ENCODE measurements at places on chromosomes 13 and 19.

- no peak for DNase-seq
These were observed 30.4 kb upstream of the SPATA13 start for GRCh38 chr13:24129914-24130774.

DNA sequence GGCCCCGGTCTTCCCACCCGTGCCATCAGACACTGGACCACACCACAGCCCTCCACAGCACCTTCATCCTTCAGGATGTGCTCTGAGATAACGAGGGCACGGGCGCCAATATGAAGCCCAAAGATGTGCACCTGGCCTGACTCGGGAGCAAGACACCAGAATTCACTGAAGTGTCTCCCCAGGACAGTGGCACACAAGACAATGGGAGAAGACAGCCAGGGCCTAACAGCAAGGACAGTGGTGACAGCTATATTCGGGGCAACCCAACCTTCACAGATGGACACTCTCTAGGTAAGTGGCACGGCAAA lies 7.2 kb downstream of the DDX39A start:
- DNase-seq, result no peak

GRCh38 chr19:18418029-18418482 lies 1.1 kb upstream of the SSBP4 start:
- DNase-seq, result peak; percentile 64

GRCh38 chr13:108305655-108306054 lies 36.1 kb downstream of the TNFSF13B start:
- no peak for DNase-seq

GRCh38 chr19:51750400-51751094 lies 1.1 kb downstream of the FPR1 start:
- no peak for DNase-seq

DNA sequence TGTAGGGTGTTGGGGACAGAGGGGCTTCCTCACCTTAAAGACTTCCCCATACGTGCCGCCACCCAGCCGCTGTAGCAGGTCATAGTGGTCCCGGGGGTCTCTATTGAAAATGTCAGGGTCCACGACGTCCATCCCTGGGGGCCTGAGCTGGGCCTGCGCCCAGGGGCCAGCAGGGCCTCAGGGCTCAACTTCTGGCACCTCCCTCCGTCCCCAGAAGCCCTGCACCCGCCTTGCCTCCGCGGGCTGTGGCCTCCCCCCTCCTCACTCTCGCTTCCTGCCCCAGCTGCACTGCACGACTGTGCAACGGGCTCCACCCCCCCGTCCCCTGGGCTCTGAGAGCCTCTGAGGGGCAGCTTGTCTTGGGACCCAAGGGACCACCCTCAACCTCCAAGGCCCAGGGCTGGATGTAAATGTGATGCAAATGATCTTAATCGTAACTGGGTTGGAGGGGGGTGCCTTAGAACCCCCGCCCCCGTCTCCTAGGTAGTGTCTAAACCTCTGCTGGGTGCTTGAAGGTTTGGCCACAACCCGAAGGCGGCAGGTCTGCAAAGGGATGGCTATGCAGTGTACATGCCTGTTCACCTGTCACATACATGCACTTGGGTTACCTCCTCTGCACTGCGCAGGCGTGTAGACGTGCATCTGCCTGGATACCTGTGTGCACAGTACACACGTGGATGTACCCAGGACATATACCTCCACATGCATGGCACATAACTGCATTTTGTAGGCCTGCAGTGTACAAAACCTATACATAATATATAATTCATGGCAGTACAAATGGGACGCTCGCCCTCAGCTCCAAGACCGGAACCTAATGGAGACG lies at the start of gene MAP4K1:
MAP4K1 (minus strand) TSS at position 190 of the 826 bp plus-strand sequence; CDS start at position 132, 58 bp downstream.
- no peak for DNase-seq

GRCh38 chr19:5251096-5252065 lies 89.2 kb downstream of the PTPRS start:
- no peak for DNase-seq

- DNase-seq, result no peak
These were observed 52.2 kb downstream of the PEPD start for GRCh38 chr19:33469171-33470039.

- DNase-seq, result no peak
These were observed 73.6 kb downstream of the KDM4B start for GRCh38 chr19:5042556-5042955.

DNA sequence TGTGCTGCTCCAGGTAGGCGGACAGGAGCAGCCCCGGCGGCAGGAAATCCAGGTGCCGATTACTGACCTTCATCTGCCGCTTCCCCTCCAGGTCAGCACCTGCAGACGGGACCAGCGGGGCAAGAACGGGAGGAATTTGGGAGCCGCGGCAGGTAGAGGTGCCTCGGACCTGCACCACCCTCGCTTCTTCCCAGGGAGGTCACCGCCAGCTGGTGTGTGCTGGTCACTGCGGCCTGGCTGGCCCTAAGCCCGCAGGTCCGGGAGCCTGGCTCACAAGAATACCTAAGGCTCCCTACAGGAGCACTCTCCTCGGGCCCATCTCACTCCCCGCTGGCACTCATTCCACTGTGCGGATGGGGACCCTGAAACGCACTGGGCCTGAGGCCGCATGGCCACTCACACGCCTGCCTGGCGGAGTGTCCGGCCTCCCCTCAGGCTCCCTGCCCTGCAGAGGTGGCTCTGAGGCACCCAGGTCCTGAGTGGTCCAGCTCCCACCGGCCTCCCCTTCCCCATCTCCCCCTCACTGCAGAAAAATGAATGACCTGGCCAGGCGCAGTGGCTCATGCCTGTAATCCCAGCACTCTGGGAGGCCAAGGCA lies 4.3 kb downstream of the RNU6-9 start:
- DNase-seq, result no peak

- DNase-seq, result no peak
These were observed 254.3 kb upstream of the PRR20A start for GRCh38 chr13:56886398-56886797.

DNA sequence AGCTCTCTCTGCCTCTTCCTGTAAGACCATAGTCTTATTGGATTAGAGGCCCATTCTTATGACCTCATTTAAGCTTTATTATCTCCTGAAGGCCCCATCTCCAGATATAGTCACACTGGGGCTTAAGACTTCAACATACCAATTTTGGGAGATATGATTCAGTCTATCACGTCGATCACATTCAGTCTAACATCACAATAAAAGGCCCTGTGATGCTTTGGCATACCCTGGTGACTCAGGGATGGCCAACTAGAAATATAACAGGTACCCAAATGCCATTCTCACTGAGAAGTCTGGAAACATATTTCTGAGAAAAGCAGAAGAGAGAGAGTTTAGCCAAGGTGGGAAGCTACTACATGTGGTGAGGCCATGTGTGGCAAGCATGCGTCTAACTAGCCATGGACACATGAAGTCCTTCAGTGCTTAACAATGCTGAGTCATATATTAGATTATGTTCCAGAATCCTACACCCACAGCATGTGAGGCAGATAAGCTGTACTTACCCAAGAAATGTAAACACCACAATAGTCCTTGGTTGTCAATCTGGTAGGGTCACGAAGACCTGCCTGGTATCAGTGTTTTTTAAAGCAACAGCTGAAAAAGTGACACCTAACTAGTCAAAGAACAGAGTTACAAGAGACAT lies 485.1 kb downstream of the FOXO1 start:
- no peak for DNase-seq

GRCh38 chr13:83508771-83509301 lies 373.4 kb downstream of the SLITRK1 start:
- no peak for DNase-seq

GRCh38 chr13:22060187-22060586 lies 389.3 kb downstream of the FGF9 start:
- DNase-seq, result no peak

- DNase-seq, result no peak
These were observed 54.1 kb downstream of the DNAJC15 start for GRCh38 chr13:43077461-43077860.

- DNase-seq, result no peak
These were observed 40.9 kb upstream of the MYO16 start for GRCh38 chr13:108588516-108588915.

GRCh38 chr19:19554074-19555023 lies 16.3 kb downstream of the CILP2 start:
- peak; percentile 44 for DNase-seq

- no peak for DNase-seq
These were observed 8.5 kb downstream of the ZNF17 start for GRCh38 chr19:57419439-57419838.

- DNase-seq, result no peak
These were observed 6.9 kb downstream of the UPK1A start for GRCh38 chr19:35673121-35673804.

GRCh38 chr19:44747739-44748425 lies 626 bp upstream of the BCL3 start:
- peak; percentile 74 for DNase-seq

DNA sequence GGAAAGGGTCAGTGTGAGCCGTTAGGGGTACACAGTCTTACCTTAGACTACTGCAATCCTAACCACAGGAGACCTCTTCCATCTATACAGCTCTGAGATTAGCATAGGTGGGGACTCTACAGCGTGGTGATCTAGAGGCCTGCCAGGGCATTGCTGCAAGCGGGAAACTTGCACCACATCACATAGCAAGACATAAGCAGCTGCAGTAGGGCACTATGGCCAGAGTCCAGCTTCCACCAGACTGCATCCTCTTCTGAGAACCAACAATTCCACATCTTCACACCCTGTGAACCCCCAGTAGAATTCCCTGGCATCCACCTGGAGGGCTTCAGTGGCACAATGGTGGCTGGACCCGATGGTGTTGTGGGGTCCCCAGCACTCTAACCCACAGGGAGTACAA lies 1564.3 kb upstream of the PRR20A start:
- DNase-seq, result no peak

DNA sequence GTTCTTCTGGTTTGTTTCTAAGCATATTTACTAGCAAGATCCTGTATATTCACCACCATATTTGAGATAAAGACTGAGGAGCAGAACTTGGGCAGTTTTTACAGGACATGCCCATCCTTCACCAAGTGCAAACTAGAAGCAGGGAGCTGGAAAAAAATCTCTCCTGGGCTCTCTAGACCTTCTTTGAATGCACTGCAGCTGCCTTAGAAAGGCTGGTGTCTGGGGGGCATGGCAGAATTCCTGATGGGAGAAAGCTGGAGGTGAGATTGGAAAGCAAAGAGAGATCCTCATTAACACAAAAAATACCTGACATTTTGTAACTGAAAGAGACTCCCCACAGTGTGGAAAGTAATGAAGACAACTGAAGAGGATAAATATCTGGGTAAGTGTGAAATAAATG lies 1612.1 kb downstream of the OLFM4 start:
- DNase-seq, result no peak

DNA sequence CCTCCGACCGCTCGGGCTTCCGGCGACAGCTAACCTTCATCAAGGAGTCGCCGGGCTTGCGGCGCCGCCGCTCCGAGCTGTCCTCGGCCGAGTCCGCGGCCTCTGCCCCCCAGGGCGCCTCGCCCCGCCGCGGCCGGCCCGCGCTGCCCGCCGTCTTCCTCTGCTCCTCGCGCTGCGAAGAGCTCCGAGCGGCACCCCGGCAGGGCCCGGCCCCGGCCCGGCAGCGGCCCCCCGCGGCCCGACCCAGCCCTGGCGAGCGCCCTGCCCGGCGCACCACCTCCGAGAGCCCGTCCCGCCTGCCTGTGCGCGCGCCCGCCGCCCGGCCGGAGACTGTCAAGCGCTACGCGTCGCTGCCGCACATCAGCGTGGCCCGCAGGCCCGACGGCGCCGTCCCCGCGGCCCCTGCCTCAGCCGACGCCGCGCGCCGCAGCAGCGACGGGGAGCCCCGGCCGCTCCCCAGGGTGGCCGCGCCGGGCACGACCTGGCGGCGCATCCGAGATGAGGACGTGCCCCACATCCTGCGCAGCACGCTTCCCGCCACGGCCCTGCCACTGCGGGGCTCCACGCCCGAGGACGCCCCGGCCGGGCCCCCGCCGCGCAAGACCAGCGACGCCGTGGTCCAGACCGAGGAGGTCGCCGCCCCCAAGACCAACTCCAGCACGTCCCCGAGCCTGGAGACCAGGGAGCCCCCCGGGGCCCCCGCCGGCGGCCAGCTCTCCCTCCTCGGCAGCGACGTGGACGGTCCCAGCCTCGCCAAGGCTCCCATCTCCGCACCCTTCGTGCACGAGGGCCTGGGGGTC lies 9.6 kb downstream of the C19orf25 start:
- no peak for DNase-seq

GRCh38 chr13:78147905-78148304 lies 229.3 kb upstream of the EDNRB start:
- no peak for DNase-seq

GRCh38 chr13:96243376-96243775 lies 153.5 kb downstream of the HS6ST3 start:
- DNase-seq, result no peak

GRCh38 chr19:10228920-10229319 lies 2.2 kb downstream of the S1PR2 start:
- DNase-seq, result no peak

DNA sequence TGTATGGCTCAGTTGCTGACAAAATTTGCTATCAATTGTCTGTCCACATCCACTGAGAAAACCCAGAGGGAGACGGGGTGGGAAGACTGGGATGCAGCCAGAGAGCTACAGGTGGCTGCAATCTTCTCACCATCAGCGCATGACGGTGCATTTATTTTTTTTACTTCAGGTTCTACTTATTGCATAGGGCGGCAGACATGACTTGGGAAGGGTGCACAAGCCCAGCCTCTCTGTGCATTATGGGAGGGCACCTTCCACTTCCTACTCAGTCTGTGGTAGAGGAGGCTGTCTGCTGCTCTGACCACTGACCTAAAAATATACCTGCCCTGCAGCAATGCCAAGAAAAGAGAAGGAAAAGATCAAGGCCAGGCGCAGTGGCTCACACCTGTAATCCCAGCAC lies 73.1 kb downstream of the ABCC4 start:
- no peak for DNase-seq

- DNase-seq, result no peak
These were observed 980.4 kb downstream of the SLITRK5 start for GRCh38 chr13:88651531-88651930.

- peak; percentile 69 for DNase-seq
These were observed 14.7 kb upstream of the ADGRE5 start for GRCh38 chr19:14366529-14366928.

- no peak for DNase-seq
These were observed 3.0 kb downstream of the PPP6R1 start for GRCh38 chr19:55255618-55256423.

DNA sequence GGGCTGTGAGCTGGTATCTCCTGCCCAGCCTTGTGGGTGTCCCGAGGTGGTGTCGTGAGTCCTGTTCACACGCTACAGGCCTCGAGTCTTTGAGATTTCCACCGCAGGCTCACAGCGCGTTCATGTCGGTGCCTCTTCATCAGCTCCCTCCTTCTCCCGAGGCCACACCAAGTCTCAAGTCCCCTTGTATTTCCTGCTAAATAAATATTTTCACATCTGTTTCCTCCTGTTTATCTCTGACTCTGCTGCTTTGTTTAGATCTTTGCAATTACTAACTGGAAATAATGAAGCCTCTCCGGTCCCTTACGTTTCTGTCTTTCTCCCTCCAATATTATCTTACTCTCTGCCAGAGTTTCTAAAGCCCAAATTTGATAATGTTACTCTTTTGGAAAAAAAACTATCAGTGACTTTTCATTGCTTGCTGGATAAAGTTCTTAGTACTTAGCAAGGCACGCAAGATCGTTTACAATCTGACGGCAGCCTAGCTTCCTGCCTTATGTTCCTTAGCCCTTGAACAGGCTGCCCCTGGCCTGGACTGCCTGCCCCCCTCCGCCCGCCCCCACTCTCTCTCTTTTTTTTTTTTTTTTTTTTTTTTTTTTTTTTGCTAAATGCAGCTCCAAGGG lies 130.5 kb upstream of the RNF113B start:
- no peak for DNase-seq

GRCh38 chr19:1412995-1413800 lies 5.8 kb downstream of the DAZAP1 start:
- no peak for DNase-seq

GRCh38 chr19:28489126-28489660 lies 723.8 kb downstream of the UQCRFS1 start:
- DNase-seq, result no peak

- no peak for DNase-seq
These were observed 51.9 kb downstream of the GARRE1 start for GRCh38 chr19:34306213-34306661.
